Articular chondrocyte of knee joint (primary cell): ENCODE measurements at places on chromosomes 1 and 21. TPM values are rescaled to one million over a fixed set of nuclear protein-coding genes. Genes with fewer than 3 reads are reported as not detected.

Gene CCDC190
- total RNA-seq = 0.32 TPM in 1 of 2 replicates, not detected in the other

Gene CD1E
- total RNA-seq = not detected in 2 replicates

Gene TFF2
- not detected in 2 replicates for total RNA-seq

Gene OSBPL9
- 70.0 and 100 TPM in 2 replicates for total RNA-seq

Gene FAM151A
- not detected in 2 replicates for total RNA-seq

Gene MARK1
- total RNA-seq = 0.78 and 1.4 TPM in 2 replicates

Gene DSCAM
- total RNA-seq = under 0.01 TPM in 1 of 2 replicates, not detected in the other

Gene F5
- under 0.01 and 0.11 TPM in 2 replicates for total RNA-seq

Gene CLEC20A
- total RNA-seq = not detected in 2 replicates

Gene RGS16
- total RNA-seq = 17.2 and 18.8 TPM in 2 replicates
